ENCODE measurements at places on chromosomes 16 and 17.

- DNase-seq, result no peak
These were observed 16.8 kb downstream of the PIRT start for GRCh38 chr17:10821054-10821453.

DNA sequence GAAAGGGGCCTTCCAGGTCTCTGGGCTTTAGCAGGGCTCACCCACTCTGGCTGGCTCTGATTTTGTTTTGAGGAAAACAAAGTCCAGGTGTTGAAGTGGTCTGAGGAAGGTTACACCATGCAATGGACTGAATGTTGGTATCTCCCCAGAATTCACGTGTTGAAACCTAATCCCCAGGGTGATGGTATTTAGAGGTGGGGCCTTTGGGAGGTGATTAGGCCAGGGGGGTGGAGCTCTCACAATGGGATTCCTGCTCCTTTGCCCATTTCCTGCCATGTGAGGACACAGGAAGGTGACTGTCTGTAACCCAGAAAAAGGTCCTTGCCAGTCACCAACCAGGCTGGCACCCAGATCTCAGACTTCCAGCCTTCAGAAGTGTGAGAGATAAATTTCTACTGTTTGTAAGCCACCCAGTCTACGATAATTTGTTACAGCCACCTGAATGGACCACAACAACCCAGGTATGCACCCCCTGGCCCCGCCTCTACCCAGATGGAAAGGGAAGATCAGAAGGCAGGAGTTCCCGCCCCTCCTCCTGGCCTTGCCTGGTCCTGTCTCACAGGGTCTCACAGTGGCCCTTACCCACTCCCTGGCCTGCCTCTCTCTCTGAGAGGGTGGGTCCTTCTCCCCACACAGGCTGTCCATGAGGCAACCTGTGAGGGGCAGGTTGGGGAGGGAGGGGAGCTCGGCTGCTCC, 32.0 kb downstream of the LRRC75A start:
- no peak for DNase-seq

GRCh38 chr16:49675413-49675812, 180.5 kb downstream of the ZNF423 start:
- DNase-seq, result no peak

- DNase-seq, result peak; percentile 51
These were observed 2.4 kb downstream of the SKAP1 start for GRCh38 chr17:48427598-48427997.

Data from effector CD4-positive, alpha-beta T cell (primary cell).